Epithelial cell of esophagus (primary cell): ENCODE measurements at places on chromosomes 7 and 10.

- peak; percentile 96 for DNase-seq
Measured at GRCh38 chr10:77592946-77593636, 44.5 kb downstream of the KCNMA1 start.

DNA sequence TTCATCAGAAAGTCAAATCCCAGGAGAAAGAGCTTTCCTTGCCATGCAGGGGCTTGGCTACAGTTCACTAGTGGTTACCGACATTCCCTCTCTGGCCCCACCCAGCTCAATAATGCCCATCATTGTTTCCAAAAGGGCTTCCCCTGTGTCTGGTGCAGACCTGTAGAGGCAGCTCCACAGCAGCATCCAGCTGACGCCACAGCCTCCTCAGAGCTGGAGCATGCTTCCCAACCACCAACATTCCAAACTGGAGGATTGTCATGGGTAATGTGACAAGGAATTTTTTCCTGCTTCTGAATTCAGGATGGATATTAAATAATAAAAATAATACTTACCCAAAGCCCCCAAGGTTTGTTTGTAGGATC lies 77.4 kb downstream of the ZNF365 start:
- peak; percentile 21 for DNase-seq

DNA sequence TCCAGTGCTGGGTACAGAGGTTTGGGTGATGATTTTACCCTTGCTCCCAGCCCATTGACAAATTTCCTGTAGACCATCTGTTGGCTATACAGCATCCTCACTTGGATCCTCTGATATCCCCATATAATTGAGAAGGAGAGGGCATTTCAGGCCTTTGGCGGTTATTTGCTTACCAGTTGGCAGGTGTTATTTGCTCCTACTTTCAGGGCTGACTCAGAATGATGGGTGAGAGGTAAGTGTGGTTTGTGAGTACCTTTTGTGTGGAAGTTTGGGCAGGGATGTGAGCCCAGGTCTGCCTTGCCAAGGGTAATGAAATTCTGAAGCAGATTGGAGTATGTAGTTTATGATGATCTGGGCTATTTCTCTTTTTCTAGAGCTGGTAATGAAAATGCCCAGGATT lies 93.6 kb downstream of the LRMDA start:
- no peak for DNase-seq

- no peak for DNase-seq
Measured at GRCh38 chr7:101989101-101989500, 171.7 kb downstream of the CUX1 start.

GRCh38 chr7:138887085-138887710 lies 89.2 kb upstream of the ATP6V0A4 start:
- no peak for DNase-seq
